ENCODE measurements at places on chromosomes 4 and X. TPM values are rescaled to one million over a fixed set of nuclear protein-coding genes. Genes with fewer than 3 reads are reported as not detected.

The TEX13D gene
- total RNA-seq: not detected

The GAGE13 gene
- not detected for total RNA-seq

The KLF8 gene
- total RNA-seq: 0.02 TPM

The CLDN22 gene
- not detected for total RNA-seq

The DUSP9 gene
- 1.0 TPM for total RNA-seq

The SLC49A3 gene
- 0.09 TPM for total RNA-seq

The POLR2B gene
- total RNA-seq: 69.1 TPM

The BANK1 gene
- 0.81 TPM for total RNA-seq

The ADH1C gene
- not detected for total RNA-seq

The NSD2 gene
- total RNA-seq: 47.4 TPM

The ARHGAP36 gene
- total RNA-seq: not detected

The ITGB1BP2 gene
- total RNA-seq: 1.1 TPM

The FGG gene
- total RNA-seq: 8.0 TPM

The ZNF674 gene
- total RNA-seq: 2.6 TPM

The RAI2 gene
- 0.14 TPM for total RNA-seq

The PDE5A gene
- total RNA-seq: 0.39 TPM

The PRSS12 gene
- total RNA-seq: 0.14 TPM

The GABRA4 gene
- not detected for total RNA-seq

The VSIG4 gene
- total RNA-seq: not detected

The PRRG3 gene
- not detected for total RNA-seq

The ZCCHC12 gene
- total RNA-seq: 0.25 TPM

The GSX2 gene
- not detected for total RNA-seq

The ANXA10 gene
- 2.6 TPM for total RNA-seq

The ADGRG4 gene
- total RNA-seq: not detected

The WDR17 gene
- total RNA-seq: 2.0 TPM

The P2RY4 gene
- total RNA-seq: 0.06 TPM

The RAB41 gene
- not detected for total RNA-seq

The MAGEA2B gene
- total RNA-seq: not detected

The IQSEC2 gene
- total RNA-seq: 40.5 TPM
